ENCODE measurements at places on chromosomes 1 and 21.

DNA sequence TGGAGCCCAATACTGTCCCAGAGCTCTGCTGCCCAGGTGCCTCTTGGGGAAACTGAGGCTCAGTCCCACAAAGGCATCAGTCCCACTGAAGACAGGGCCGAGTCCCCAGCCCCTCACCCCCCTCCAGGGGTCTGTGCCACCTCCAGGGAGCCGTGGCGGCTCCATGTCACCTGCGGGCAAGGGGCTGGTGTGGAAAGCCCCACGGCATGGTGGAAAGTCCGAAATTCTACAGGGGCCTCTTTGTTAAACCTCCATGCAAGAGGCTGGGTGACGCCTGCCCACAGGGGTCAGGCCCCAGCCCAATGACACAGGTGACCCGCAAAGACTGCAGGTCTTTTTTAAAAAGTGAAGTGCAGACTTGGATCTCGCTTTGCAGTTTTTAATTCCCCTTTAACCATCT, 3.3 kb upstream of the AIRE start:
- no peak overlapping the region for H3K27ac ChIP-seq
- H3K4me1 ChIP-seq, result peaks cover 11% of the 10 kb centered on the region

DNA sequence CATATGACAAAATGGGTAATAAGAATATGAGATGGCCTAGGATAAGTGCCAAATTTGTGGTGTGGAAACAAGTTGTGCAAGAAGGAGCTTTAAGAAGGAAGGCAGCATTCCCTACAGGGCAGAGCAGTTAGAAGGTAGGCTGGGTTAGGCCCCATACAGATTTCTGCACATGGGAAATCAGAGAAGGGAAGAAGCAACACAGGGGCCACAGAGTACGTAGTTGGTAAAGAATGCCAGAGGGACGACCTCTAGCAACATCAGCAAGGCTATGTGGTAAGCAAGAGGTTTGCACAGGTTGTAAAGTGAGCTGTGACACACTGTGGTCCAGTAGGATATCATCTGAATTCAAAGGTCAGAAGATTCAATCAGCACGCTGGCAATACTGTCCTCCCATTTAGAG, 765.6 kb upstream of the B3GALT2 start:
- no peak overlapping the region for H3K27ac ChIP-seq
- no peak overlapping the region for H3K4me3 ChIP-seq
- peaks cover 16% of the 10 kb centered on the region for H3K4me1 ChIP-seq
- ATAC-seq, result peak; percentile 16
- H3K27me3 ChIP-seq, result no peaks in the 10 kb centered on the region
- H3K36me3 ChIP-seq, result no peaks in the 10 kb centered on the region

GRCh38 chr1:241849345-241849695, 1.3 kb downstream of the EXO1 start:
- no peaks in the 10 kb centered on the region for H3K27me3 ChIP-seq
- no peak for ATAC-seq
- no peak overlapping the region for H3K27ac ChIP-seq
- H3K4me3 ChIP-seq, result no peak overlapping the region

- H3K27me3 ChIP-seq, result no peaks in the 10 kb centered on the region
- no peak overlapping the region for H3K4me3 ChIP-seq
- ATAC-seq, result no peak
- H3K4me1 ChIP-seq, result no peaks in the 10 kb centered on the region
Measured at GRCh38 chr1:226475142-226475511, 67.2 kb upstream of the PARP1 start.

DNA sequence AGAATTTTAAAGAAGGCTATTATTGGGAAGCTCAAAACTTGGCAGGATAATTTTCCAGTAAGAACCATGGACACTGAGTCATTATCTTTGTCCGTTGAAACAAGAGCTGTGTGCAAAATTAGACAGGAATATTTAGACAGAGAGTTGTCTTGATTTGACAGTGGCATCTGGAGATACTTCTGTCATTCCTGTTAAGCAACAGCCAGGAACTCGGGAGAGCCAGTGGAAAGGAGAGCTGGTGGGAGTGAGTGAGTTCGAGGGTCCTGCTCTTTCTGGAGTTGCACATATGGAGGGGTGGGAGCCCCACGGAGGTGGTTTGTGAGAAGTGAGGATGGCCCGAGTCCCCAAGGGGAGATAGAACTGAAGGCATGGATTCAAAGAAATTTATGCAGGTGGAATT, 3.1 kb downstream of the COQ8A start:
- H3K4me3 ChIP-seq, result no peak overlapping the region
- H3K27me3 ChIP-seq, result no peaks in the 10 kb centered on the region
- H3K27ac ChIP-seq, result no peak overlapping the region
- H3K4me1 ChIP-seq, result peaks cover 6% of the 10 kb centered on the region
- ATAC-seq, result no peak

- H3K36me3 ChIP-seq, result no peaks in the 10 kb centered on the region
- no peak overlapping the region for H3K4me3 ChIP-seq
- H3K27ac ChIP-seq, result no peak overlapping the region
- peaks cover 18% of the 10 kb centered on the region for H3K27me3 ChIP-seq
- H3K4me1 ChIP-seq, result peaks cover 3% of the 10 kb centered on the region
Measured at GRCh38 chr1:205037539-205037938, 5.5 kb upstream of the CNTN2 start.

GRCh38 chr1:163703794-163704193, 382.0 kb downstream of the NUF2 start:
- H3K27me3 ChIP-seq, result no peaks in the 10 kb centered on the region
- H3K27ac ChIP-seq, result no peak overlapping the region
- no peak overlapping the region for H3K4me3 ChIP-seq
- H3K4me1 ChIP-seq, result no peaks in the 10 kb centered on the region
- H3K36me3 ChIP-seq, result no peaks in the 10 kb centered on the region

DNA sequence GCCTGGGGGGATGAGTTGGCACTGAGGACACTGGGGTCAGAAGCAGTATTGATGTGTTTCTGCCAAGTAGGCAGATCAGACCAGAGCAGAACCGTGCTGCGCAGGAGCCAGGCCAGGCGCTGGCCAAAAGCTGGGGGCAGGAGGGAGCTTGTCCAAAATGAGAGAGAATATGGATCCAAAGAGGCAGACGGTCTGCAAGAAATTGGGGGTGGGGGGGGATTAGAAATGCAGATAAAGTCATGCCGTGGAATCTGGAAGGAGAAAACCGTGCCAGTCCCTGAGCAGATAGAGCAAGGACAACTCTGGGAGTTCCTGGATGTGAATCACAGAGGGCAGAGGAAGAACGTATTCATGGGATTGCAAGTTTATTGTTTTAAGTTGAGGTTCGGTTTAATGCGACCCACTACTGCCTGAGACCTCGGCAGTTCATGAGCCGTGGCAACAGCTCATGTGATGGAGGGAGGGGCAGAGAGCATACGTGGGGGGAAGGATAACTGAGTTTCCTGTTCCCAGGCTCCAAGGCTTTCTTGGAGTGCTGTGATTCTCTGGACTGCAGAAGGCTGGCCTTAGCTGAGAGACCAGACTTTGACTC, 224.0 kb downstream of the FGGY start:
- H3K27ac ChIP-seq, result peak overlapping the region; percentile 11
- no peaks in the 10 kb centered on the region for H3K27me3 ChIP-seq
- peaks cover 18% of the 10 kb centered on the region for H3K4me1 ChIP-seq
- no peak overlapping the region for H3K4me3 ChIP-seq
- peaks cover 4% of the 10 kb centered on the region for H3K36me3 ChIP-seq
